ENCODE measurements at places on chromosomes 4 and X.
A peak's percentile ranks its signal among the peaks of the same experiment; 100 is the strongest.

GRCh38 chr4:24657768-24658617 is 73.6 kb upstream of the DHX15 start:
- DNase-seq, result peak; percentile 9

- no peak for DNase-seq
Measured at GRCh38 chr4:44159991-44160390, 288.6 kb downstream of the KCTD8 start.

DNA sequence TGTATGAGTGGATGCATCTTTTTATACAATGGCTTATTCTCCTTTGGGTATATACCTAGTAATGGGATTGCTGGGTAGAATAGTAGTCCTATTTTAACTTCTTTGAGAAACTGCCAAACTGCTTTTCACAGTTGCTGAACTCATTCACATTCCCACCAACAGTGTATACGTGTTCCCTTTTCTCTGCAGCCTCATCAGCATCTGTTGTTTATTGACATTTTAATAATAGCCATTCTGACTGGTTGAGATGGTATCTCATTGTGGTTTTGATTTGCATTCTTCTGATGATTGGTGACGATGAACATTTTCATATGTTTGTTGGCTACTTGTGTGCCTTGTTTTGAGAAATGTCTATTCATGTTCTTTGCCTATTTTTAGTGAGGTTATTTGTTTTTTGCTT is 687.0 kb upstream of the EPHA5 start:
- DNase-seq, result no peak

DNA sequence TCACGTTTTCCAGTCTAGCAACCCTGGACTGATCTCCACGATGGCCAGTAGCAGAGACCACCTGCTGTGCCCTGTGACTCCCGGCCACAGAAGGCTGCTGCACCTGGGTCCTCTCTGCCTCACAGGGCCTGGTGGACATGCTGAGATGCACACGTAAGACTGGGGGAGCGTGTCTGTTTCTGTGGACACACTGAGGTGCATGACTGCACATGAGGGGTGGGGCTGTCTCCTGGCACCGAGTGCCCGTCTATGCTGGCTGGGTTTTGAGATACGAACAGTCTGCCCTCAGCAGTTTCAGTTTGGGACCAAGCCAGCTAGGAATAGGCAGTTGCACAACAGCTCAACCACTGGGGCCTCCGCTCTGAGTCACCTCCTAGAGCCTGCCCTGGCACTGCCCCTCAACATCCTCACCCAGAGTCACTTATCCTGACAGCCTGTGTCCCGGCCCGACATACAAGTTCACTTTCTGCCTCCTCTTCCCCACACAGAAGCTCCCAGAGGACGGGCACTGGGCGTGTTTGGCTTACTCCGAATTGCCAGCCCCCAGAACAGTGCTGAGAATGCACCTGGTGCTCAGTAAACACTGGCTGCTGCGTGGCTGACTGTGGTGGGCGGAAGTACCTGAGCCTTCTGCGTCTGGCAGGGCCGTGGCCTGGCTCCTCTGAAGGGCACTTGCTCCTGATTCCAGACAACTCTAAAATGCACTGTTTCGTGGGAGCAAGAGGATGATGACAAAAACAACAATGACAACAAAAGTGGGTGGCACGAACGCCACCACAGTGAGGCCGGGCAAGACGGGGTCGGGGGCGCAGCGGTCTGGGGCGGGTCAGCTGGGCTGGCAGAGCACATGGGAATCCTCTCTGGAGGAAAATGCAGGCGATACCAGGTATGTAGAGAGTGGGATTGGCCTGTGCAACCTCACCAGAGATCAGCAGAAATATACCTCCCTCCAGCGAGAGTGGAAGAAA is 30.9 kb downstream of the RNF212 start:
- no peak for DNase-seq

DNA sequence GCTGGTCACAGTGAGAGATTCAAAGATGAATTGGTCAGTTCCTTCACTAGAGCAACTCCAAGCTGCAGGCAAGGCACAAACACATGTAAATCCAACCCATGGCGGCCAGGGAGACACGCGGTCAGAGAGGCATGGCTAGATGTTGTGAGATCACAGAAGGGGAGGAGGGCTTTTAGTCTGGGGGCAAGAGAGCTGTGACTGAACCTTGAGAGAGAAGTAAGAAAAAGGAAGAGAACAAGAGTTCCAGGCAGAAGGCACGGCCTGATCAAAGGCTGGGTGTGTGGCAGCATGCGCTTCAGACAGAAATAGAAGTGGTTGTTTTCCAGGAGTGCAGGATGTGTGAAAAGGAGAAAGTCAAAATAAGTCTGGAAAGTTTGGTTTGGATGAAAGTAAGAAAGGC is 15.9 kb downstream of the CCDC149 start:
- DNase-seq, result no peak

DNA sequence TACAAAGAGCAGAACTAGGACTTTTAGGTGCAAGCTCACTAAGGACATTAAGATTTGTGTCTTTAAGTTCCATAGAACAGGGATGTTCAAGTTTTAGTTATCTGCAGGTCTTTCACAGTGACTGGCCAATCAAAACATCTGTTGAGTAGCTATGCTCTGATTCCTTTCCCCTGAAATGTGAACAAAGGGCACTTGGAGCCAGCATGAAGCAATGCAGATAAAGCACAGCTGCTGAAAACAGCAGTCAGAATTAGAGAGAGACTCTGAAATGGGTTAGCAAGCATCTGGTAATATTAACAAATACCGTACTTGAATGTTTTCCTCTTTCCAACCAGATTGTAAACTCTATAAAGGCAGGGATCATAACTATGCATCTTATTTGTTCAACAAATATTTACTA is 276.9 kb downstream of the RAB28 start:
- DNase-seq, result no peak

GRCh38 chr4:134365852-134366251 is 164.3 kb upstream of the PABPC4L start:
- no peak for DNase-seq

DNA sequence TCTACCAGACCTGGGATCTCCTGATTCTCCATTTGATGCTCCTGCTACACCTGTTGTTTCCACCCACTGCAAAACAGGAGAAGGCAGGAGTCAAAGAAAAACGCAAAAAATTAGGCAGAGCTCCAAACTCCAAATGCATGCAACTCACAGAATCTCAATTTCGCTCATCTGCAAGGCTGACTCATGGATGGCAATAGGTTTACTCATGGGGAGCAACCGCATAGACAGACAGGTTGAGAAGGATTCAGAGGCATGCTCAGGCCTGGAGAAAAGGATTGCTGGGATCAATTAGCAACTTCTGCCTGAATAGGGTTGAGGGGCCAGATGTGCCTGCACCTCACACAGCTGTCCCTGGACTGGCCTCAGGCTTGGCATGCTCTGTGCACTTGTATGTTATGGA is 231.0 kb downstream of the LDB2 start:
- no peak for DNase-seq

DNA sequence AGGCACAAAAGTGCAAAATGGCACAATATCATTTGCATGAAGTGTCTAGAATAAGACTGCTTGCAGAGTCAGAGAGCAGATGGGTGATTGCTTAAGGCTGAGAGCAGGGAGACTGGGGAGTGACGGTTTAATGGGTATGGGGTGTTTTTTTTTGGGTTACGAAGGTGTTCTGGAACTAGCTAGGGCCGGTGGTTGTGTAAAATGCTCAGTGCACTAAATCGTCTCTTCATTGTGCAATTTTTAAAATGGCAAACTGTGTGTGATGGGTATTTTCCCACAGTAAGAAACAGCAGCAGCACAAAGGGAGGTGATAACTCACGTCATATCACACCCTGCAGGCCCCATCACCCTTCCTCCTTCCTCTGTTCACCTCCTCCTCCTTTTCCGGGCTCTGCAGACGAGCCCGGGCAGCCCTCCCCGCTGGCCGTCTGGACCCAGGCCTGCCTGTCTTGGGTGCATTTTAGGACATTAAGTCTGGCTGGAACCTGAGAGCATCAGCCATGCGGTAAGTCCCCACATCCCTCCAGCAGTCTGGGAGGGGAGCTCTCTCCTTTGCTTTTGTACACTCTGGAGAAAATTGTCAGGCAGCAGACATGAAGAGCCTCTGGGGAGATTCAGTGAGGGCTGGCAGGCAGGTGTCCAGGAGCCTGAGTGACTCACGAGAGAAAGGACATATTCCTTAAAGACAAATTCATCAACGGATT is 42.7 kb downstream of the ASMT start:
- DNase-seq, result peak; percentile 51

DNA sequence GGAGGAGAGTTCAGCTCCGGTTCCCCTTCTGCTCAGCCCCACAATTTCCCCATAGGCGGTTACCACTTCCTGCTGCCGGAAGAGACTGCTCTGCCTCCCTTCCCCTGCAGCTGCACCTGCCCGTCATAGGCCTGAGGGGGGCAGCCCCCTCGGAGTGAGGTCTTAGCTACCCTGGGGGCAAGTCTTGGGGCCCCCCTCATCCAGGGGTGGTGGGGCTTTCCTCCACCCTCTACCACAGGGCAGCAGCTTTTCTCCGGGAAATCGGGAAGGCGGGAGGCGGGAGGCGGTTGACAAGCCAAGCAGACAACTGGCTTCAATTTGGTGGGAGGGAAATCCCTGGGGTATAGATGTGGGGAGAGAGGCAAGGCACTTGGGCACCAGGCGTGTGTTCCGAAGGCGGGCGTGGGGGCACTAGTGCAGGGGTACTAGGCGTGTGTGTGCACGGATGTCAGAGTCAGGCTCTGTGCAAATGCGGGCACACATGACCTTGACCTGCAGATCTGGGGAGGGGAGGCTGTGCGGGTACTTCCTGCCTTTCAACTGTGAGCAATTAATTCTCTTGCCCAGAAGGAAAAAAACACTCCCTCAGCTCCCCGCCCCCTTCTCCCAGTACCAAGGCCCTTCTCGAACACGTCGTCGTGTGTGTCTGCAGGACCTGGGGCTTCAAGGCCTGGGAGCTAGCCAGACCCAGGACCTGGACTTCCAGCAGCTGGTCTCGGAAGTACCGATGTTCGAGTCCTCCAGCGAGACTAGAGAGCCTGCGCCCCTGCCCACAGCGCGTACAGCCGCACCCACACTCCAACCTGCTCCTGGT is 1.0 kb upstream of the ARHGAP4 start:
- peak; percentile 71 for DNase-seq

DNA sequence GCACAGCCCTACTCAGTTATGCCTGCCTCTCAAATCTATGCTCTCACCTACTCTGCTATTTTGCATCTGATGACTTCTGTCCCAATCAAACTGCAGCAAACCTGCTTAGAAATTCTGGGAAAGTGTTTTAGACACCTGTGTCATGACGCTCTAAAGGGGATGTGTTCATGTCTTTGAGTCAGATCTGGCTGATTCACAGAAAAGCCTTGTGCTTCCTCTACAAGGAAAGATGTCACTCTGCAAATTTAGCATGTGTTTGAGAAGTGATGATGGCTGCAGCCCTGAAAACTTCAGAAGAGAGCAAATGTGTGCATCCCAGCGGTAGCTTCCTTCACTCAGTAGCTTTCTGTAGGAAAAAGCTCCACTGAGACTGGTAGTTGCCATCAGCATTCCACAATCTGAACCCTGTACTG is 235.4 kb downstream of the MGST2 start:
- no peak for DNase-seq

DNA sequence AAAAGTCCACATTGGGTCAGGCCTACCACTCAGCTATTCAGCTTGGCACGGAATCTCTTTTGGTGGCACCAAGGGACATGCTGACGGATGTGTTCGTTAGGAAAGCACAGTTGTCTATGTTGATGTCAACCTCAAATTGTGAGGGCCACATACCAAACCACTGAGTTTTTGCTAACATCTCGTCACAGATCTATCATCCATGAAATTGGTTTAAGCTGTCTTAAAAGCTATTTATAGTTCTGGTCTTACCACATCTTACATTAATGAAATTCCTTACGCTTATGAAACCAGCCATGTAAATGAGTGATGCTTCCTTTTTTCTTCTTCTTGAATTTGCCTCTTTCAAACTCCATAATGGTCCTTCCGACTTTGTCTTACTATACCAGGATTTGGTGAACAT is 101.5 kb downstream of the MGST2 start:
- no peak for DNase-seq

DNA sequence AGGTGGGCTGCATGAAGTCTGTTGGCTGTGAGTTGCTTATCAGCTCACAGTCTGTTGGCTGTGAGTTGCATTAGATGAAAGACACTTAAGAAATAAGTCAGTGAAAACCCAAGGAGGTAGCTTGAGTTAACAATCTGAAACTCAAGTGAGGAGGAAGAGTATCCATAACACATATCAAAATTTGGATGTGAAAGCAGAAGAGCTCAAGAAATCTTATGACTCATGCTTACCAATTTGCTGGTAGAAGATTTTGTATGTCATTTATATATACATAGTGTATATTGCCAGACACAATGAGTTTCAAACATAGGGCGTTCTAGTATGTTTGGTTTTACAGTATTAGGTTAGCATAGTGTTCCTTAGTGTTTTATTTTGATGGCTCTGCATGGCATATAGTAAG is 107.4 kb downstream of the DDIT4L start:
- DNase-seq, result no peak

DNA sequence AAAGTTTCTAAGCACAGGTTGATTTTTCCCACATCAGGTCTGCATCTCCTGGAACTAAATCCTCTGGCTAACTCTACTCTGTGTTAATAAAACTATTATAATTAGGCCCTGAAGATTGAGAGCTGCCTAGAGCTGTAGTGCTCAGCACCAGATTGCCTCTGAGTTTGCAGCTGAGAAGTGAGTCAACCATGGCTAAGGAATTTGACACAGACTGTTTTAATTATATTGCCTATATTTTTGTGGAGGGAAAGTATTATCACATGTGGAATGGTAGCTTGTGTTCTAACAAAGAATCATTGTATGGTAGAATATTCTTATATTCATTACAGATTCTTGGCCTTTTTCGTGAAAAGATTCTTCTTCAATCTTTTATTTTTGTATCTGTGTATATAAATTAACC is 1907.6 kb upstream of the TENM3 start:
- no peak for DNase-seq

- DNase-seq, result no peak
Measured at GRCh38 chrX:57596109-57596508, 4.3 kb downstream of the ZXDB start.

- no peak for DNase-seq
Measured at GRCh38 chrX:150203248-150203645, 159.9 kb upstream of the MAMLD1 start.

DNA sequence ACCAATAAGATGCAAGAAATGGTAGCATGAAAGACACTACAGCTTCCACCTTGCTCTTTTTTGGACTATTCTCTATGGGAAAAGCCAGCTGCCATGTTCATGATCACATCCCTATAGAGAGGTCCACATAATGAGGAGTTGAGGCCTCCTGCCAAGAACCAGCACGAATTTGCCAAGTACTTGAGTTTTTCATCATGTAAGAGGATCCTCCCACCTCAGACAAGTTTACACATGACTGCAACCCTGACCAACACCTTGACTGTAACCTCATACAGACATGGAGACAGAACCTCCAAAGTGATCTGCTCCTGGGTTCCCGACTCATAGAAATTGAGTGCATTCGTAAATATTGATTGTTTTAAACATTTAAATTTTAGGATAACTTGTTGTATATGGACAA is 135.2 kb upstream of the TSPAN5 start:
- DNase-seq, result no peak

Data from activated T-helper 1 cell treated with anti-CD3 and anti-CD28 coated beads, Interleukin-12 subunit alpha, Interleukin-12 subunit beta, Interleukin-2, Interleukin-4 antibody, amounts not matched to agents 30 ng/mL and 10 ng/mL and 1 ng/mL, durations not matched to agents 14 hours and 24 hours and 36 hours (primary cell).